Activated CD8-positive, alpha-beta memory T cell treated with anti-CD3 and anti-CD28 coated beads, Interleukin-2, amount 50 U/mL, for 48 hours (primary cell): ENCODE measurements at places on chromosomes 16 and 17.

DNA sequence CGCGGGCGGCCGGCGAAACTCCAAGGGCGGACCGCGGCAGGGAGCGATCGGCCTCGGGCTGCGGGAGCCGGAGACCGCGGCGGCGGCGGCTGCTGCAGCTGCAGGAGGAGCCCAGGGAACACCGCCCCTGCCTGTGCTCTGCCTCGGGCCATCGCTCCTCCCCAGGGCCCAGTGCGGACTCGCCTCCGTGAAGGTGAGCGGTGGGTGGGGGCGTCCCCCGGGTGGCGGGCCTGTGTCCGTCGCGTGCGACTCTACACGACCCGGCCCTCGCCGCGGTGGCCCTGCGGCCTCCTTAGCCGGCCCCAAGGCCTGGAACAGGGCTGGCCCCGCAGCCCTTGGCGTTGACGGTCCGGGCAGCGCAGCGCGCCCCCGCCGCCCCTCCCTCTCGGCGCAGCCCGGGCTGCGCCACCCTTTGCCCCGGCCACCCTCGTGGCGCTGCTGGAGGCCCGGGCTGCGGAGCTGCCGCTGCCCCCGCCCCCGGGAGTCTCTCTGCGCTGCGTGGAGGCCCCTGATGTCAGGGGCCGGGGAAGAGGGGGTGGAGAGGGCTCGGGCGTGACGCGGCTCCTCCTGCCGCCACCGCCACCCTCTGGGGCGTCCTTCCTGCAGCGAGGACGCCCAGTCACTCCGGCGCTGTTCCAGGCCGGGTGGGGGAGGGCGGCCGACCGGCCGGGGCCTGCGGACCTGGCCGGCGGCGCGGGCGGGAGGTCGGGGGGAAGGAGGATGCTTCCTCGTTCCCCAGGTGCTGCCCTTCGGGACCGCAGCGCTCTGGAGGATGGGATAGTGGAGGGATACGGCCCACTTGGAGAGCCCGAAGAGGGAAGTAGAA, 485 bp downstream of the DYNLL2 start:
- DNase-seq = peak; percentile 79

DNA sequence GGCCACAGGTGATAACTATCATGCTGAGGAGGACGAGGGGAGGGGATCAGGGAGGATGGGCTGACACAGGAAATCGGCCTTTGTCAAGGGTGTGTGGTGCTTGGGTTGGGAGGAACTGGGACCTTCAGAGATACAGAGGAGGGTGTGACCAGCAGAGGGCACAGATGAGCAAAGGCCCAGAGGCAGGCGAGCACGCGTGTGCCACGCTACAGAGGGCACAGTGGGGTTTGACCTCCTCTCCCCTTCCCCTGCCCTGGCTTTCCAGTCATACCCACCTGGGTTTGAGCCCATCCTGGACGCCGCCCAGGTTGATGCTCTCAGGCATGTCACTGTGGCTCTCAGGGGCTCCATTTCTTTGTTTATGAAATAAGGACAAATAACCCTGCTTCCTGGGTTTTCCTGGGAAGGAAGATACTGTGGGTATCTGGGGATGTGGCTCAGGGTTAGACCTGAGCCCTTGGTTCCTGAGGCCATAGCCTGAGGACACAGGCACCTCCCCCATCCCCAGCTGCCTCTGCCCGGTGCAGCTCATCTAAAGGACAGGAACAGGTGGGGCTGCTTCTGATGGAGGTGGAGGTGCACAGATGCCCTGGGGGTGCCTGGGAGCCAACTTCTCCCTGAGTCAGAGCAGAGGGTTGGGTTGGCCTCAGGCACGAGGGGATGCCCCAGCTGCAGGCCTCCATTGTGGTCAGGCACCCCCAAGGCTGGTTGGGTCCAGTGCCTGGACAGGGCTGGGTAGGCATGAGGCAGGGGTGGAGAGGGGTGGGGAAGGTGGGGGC, 51.8 kb downstream of the BEAN1 start:
- peak; percentile 88 for DNase-seq

DNA sequence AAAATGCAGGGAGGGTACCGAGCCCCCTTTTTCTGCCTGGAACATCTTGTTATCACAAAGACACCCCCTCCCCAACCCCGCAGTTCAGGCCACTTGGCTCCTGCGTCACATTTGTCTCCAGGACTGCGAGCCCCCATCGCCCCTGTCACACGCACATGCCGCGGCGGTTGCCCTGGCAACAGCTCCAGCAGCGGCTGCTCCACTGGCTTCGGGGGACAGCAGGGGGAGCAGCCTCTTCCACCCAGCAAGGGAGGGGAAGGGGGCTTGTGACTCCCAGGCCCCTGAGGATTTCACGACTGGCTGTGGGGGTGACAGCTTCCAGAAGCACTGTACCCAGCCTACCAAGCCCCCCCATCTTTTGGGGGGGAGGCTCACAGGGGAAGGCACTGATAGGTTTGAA, 2.6 kb downstream of the BAIAP3 start:
- no peak for DNase-seq

- DNase-seq = no peak
Measured at GRCh38 chr17:76869496-76870376, 1.5 kb downstream of the MGAT5B start.

- no peak for DNase-seq
Measured at GRCh38 chr16:30721606-30722005, 22.6 kb downstream of the SRCAP start.

DNA sequence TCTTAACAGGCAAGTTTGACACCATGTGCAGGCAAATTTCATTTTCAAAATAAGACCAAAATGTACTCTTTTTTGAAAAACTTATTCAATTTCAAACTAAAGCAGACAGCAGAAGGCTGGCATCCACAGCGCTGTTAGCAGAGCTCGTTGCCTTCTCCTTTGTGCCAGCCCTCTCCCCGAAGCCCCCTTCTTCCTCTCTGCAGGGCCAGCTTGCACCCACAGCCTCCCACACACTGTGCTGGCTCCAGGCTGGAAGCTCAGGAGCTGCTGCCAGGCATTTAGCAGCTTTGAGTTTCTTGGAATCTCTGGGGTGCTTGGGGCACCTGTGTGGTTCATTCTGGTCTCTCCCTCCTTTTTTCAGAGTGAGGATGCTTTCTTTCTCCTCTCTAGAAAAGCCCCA, 37.7 kb downstream of the GP2 start:
- DNase-seq = no peak

- peak; percentile 67 for DNase-seq
Measured at GRCh38 chr17:3762922-3763776, 37.8 kb downstream of the ITGAE start.

GRCh38 chr16:66549284-66550131, at the start of gene TK2:
TK2 (minus strand) TSS chr16:66550122; CDS start chr16:66550061, 61 bp downstream.
- peak; percentile 88 for DNase-seq

DNA sequence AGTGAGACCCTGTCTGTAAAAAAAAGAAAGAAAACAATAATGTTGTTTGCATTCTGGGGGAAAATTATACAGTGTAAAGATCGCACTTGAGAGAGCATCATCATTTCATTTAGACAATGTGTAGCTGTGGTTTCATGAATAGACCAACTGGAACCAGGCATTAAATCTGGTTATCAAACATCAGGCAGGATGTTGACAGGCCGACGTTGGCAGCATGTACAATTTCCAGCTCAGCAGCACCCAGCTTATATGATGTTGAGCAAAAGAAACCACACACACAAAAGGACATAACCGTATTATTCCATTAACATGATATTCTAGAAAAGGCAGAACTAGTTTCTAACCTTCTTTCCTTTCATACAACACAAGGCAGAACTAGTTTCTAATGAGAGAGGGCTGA, 5.8 kb downstream of the MARVELD3 start:
- no peak for DNase-seq

- no peak for DNase-seq
Measured at GRCh38 chr16:57756424-57757325, 21.1 kb downstream of the KATNB1 start.

DNA sequence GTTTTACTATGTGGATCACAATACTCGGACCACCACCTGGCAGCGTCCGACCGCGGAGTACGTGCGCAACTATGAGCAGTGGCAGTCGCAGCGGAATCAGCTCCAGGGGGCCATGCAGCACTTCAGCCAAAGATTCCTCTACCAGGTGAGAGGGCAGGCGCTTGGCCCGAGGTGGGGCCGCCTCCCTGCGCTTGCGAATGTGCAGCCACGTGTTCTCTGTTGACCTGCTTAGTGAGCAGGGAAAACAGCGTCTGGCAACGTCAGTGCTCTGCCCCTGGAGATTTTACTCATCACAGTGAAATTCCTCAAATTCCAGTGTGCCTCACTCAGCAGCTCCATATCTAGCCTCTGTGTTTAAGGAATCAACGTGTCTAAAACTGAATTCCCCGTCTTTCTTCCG, 33.4 kb upstream of the CLEC18A start:
- DNase-seq = no peak

DNA sequence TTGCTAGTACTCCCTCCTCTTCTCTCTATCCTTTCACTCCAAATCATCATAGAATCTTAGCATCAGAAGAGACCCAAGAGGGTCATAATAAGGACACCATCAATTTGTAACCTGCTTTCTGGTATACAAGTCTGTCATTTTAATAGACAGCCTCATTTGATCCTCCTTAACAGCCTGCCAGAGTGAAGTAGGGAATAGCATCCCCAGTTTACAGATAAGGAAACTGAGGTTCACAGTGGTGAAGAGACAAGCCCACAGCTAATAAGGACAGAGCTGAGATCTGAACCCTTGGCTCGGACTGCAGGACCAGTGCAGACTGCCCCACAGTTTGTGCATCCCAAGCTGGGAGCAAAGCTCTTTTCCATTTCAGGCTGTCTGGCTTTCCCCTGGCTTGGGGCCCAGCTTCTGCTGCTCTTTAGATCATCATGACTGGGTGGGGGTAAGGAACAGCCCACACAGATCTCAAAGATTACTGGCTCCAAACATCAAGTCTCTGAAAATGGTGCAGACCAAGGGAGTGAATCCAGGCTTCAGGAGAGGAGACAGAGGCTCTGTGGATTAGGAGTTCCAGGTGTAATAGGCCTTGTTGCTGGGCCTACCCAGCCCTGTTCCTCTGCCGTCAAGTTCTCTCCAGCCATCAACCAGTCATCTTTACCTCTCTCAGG, 10.3 kb upstream of the IGFBP4 start:
- DNase-seq = peak; percentile 47

DNA sequence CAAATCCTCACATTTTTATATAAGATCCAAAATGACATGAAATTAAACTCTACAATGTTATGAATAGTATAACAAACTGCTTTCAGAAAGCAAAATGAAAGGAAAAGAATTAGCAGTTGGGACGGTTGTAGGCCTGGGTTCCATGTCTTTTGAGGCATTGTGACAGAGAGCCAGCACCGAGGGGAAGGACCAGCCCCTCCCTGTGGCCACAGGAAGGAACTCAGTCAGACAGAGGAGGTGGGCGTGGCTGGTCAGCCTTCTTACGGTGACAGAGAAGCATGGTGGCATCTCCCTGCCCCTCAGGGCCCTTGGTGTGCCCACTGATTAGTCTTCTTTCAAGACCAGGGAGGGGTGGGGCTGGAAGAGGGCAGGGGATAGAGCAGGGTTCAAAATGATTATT, 5.7 kb downstream of the ZNF319 start:
- no peak for DNase-seq

- DNase-seq = no peak
Measured at GRCh38 chr17:47404875-47405274, 81.1 kb downstream of the EFCAB13 start.

GRCh38 chr17:74852237-74853047, 7.2 kb downstream of the GRIN2C start:
- peak; percentile 74 for DNase-seq

GRCh38 chr16:56475201-56475600, 23.8 kb downstream of the OGFOD1 start:
- no peak for DNase-seq

- DNase-seq = no peak
Measured at GRCh38 chr17:80762076-80762475, 217.4 kb downstream of the RPTOR start.

- DNase-seq = no peak
Measured at GRCh38 chr16:86649875-86650274, 71.5 kb downstream of the FOXL1 start.

DNA sequence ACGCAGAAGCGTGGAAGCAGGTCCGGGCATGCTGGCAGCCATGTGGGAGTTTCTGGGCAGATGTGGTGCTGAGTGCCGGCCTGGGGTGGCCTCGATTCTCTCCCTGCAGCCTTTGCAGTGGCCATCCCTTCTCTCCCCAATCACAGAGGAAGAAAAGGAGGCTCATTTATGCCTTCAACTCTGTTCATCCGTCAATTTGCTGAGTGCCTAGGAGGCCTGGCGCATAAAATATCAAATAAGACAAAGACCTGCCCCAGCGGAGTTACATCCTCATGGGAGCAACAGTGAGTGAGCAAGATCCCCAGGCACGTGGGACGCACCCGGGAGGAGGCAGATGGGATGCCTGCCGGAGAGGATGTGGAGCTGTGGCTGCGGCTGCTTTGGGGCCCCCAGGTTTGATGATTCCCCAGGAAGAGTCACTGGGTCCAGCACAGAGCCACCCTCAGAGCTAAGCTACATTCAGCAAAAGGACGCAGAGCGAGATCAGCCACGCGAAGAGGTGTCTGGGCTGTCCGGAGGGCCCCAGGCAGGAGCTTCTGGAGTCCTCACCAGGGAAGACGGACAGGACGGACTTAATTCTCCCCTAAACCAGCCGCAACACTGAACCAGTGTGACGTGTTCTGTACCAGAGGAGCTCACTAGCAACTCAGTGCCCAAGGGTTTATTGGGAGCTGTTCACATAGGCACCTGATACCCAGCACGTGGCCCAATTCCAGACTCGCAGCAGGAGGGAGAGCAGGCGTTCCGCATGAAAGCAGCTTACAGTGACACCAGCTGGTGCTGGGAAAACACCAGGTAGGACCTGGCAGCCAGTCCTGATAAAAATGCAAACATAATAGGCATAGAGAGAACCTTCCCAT, 11.3 kb downstream of the CA5A start:
- DNase-seq = no peak

DNA sequence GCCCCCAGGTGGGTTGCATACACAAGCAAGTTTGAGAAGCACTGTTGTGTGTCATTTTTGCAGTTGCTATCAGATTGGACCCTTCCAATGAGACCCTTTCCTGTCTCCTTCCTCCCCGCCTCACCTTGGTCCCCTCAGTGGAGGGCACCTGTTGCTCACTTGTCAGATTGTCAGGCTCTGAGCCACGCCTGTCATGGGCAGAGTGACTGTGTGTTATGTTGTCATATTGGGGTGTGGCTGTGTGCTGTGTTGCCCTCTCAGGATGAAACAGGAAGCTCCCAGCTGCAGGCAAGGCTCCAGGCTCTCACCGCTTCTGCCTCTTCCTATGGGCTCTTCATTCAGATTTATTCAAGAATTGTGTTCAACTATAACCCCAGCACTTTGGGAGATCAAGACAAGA, 302.9 kb downstream of the CPPED1 start:
- DNase-seq = no peak

DNA sequence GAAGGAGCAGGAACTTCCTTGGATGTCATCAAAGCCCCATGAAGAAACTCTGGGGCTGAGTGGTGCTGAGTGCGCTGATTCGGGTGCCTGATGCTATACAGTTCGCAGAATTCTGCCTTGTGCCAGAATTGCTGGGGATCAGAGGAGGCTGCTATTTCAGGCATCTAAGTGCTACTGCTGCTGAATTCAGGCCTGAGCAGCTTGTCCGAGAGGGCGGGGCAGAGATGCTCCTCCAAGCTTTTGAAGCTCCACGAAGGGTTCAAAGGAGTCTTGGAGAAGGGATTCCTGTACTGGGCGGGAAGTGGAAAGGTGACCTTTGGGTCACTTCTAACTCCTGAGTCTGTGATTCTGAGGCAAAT, 227.8 kb downstream of the CCDC182 start:
- DNase-seq = no peak

GRCh38 chr17:62206550-62206949, 141.5 kb upstream of the MED13 start:
- no peak for DNase-seq
